Smooth muscle cell of the brain vasculature (primary cell): ENCODE measurements at places on chromosomes 4 and X.

DNA sequence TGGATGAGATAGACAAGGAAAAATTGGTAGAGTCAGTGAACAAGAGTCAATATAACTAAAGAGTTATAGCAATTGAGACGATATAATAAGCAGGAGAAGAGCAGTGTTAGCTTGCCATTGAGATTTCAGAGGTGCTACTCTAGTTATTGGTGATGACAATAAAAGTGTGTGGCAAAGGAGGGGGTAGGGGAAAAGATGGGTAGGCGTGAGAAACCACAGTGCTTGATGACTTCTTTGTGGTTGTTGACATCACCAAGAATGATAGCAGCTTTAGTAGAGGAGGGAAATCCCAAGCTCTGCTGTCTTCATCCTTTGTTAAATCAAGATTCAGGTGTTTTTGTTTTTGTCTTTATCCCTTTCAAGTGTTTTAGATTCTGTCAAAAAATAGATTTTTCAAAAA lies 179.9 kb upstream of the PPP3CA start:
- DNase-seq, result no peak

GRCh38 chrX:24902806-24903205 lies 113.0 kb downstream of the ARX start:
- no peak for DNase-seq

- no peak for DNase-seq
Measured at GRCh38 chrX:131821945-131822622, 201.0 kb upstream of the STK26 start.

DNA sequence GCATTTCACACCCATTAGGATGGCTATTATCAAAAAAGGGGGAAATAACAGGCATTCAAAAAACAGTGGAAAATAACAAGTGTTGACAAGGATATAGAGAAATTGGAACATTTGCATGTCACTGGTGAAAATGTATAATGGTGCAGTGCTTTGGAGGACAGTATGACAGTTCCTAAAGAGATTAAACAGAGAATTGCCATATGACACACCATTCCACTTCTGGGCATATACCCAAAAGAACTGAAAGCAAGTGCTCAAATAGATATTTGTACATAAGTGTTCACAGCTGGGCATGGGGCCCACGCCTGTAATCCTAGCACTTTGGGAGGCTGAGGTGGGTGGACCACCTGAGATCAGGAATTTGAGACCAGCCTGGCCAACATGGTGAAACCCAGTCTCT lies 348.1 kb downstream of the NR3C2 start:
- DNase-seq, result no peak

DNA sequence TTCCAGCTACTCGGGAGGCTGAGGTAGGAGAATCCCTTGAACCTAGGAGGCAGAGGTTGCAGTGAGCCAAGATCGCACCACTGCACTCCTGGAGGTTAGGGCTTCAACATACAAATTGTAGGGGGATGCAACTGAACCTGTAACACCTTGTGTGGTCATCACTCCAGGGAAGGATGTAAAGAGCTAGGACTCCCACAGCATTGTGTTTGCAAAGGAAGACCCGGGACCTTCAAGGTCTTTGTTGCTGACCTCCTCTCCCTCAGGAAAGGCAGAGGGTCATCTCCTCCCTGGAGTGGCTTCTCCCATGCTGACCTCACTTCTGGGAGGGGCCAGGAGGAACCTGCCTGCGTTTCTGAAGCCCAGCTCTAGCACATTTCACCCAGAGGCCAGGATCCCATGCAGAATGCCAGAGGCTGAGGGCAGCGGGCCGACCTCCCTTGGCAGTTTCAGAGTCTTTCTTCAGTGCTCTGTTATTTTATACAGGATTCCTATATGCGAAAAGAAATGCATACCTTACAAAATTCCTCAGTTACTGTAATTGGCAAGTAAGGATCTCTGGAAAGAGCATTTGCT lies 80.2 kb downstream of the HTRA3 start:
- no peak for DNase-seq

DNA sequence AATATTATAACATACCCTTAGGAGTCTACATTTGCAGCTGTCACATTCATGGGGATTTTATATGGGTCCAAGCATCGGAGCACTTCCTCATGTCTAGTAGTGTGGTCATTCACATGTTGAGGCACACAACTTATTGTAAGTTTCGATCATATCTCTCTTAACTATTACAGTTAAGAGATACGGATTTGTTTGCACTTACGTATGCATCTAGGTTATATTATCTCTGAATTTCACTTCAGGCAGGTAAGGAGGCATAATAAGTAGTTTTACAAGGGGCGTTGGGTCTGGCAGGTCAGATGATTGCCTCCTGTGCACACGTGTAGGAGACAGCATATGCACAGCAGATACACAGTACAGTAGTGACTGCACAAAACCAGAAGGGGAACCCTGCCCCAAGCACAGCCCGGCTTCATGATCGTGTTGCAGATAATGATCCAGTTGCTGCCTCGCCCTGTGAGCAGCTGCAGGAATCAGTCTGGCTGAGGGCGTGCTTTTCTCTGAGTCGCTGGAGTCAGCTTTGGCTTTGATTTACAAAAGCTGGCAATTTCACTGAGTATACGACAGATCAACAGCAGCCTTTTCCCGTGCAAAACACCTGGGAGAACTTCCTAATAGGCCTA lies 302.9 kb upstream of the GATB start:
- no peak for DNase-seq
